ENCODE measurements at places on chromosomes 5 and 9.
A peak's percentile ranks its signal among the peaks of the same experiment; 100 is the strongest.

DNA sequence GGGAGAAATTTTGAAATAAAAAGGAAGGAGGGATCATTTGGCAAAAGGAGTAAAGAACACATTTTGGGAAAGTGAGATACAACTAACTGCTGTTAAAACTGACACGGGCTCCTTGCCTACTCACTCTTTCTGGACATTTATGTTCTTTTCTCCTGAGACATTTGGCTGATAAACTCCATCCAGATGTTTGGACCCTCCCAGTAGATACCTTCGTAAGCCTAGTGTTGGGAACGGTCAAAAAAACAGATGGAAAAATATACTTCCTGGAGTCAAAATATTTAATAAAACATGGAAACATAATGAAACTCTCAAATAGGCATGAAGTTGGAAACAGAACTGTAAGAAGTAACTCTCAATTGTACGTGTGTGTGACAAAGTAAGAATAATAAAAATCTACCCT is 360.1 kb upstream of the RIOK2 start:
- peaks cover 5% of the 10 kb centered on the region for H3K36me3 ChIP-seq
- no peak overlapping the region for H3K27ac ChIP-seq
- H3K4me1 ChIP-seq = peaks cover 10% of the 10 kb centered on the region
- H3K4me3 ChIP-seq = no peak overlapping the region
- H3K27me3 ChIP-seq = no peaks in the 10 kb centered on the region
- DNase-seq = no peak

GRCh38 chr5:130286971-130287370 is 382.7 kb downstream of the CHSY3 start:
- no peak overlapping the region for H3K4me3 ChIP-seq
- no peak overlapping the region for H3K27ac ChIP-seq
- no peaks in the 10 kb centered on the region for H3K36me3 ChIP-seq
- no peaks in the 10 kb centered on the region for H3K27me3 ChIP-seq

DNA sequence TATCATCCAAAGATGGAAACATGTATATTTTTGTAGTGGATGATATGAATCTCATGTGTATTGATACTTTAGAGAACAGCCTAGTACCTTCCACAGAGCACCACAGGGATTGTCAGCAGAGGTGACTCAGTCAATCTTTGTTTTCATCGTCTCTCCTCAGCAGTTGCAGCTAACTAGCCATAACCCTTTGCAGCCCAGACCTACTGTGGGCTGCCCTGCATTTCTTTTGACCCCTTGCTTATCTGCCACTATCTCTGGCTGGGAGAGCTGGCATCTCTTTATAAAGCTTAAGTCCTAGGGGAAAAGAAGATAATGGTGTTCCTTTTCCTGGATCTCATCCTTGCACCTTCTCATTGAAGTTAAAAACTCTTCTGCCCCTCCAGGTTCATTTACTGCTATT is 28.7 kb downstream of the HMGCR start:
- peaks cover 26% of the 10 kb centered on the region for H3K36me3 ChIP-seq
- H3K27ac ChIP-seq = no peak overlapping the region
- no peak for DNase-seq
- H3K4me1 ChIP-seq = no peaks in the 10 kb centered on the region
- peaks cover 1% of the 10 kb centered on the region for H3K27me3 ChIP-seq

DNA sequence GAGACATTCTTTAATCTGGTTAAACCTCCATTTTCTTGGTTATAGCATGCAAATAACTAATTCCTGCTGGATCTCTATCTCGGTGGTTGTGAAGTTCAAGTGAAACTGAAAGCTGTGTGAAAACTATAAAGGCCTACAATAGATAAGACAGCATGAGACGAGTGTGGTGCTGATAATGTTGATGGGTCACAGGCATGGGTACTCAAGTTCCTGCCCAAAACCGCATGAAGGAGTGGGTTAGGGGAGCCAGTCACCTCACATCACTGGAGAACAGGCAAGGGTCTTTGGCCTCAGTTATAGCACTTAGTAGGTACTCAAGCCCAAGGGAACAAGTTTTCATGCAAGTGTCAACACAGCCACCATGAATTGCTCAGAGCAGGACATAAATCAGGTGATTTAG is 16.7 kb downstream of the HMHB1 start:
- H3K4me1 ChIP-seq = peaks cover 10% of the 10 kb centered on the region
- peak overlapping the region; percentile 19 for H3K4me3 ChIP-seq
- H3K36me3 ChIP-seq = no peaks in the 10 kb centered on the region
- peaks cover 2% of the 10 kb centered on the region for H3K27me3 ChIP-seq
- peak overlapping the region; percentile 29 for H3K27ac ChIP-seq
